ENCODE measurements at places on chromosomes 12 and 14.

DNA sequence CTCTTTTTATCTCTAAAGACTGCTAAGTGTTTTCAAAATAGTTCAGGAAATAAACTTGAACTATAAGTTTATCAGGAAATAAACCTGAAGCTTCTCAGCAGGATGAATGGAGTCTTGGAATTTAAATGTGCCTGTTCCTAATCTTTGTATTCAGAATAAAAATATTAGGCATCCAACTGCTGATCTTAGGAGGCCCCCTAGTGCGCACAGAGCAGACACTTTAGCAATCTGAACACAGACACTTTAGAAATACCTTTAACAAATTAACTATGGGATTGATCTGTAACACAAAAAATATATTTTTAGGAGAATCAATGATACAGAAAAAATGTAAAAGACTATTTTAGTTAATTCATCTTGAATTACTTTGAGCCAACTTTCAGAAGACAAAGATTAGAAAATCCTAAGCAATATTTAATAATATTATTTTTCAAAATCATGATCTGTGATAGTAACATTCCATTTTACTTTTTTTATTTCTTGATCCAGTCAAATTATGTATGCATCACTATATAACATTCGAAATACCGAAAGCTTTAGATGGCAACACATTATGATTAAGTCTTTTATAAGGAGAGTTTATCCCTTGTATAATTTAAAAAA is 80.9 kb downstream of the SLC41A2 start:
- DNase-seq: peak; percentile 2

- DNase-seq: no peak
Observed at GRCh38 chr12:105600911-105601545, 270.5 kb downstream of the C12orf75 start.

DNA sequence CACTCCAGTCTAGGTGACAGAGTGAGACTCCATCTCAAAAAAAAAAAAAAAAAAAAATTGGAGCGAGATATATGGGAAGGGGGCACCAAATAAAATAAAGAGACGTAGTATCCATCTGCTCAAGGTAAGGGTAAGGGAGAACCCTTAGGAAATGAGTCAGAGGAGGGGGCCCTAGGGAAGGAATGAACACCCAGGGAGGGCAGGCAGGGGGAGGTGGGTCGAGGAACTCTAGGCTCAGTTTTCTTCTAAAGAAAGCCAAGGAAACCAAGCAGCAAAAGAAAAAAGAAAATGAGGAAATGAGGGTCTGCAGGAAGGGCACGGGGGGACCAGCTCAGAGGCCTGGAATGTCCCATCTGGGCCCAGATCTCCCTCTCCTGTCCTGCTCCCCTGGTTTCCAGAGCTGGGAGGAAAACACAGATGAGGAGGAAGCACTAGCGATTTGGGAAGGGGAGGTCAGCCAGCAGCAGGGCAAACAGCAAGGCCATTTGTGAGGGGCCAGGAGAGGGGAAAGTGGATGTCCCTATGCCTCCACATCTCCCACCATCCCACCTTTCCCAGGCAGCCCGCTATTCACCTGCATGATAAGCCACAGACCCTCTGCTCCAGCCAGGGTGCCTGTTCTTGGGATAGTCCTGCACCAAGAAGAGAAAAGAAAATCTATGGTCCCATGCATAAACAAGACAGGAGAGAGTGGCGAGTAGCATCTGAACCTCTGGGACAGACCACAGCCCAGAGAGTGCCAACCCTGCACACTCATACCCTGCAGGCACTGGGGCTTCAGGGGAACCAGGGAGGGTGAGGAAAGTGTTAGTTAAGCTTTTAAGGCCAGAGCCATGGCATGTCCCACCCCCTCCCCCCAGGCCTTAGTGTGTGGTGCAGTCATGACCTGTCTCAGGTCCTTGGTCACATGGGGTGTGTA is 11.9 kb downstream of the SPRYD3 start:
- DNase-seq: no peak

- no peak for DNase-seq
Observed at GRCh38 chr14:31235462-31235861, 27.9 kb upstream of the HECTD1 start.

GRCh38 chr12:114982760-114983159 is 298.8 kb upstream of the TBX3 start:
- DNase-seq: no peak

GRCh38 chr12:79324571-79324970 is 366.2 kb downstream of the PAWR start:
- no peak for DNase-seq

- DNase-seq: no peak
Observed at GRCh38 chr14:64638625-64639024, 65.6 kb upstream of the PLEKHG3 start.

- no peak for DNase-seq
Observed at GRCh38 chr12:44873898-44874297, 2.2 kb downstream of the NELL2 start.

DNA sequence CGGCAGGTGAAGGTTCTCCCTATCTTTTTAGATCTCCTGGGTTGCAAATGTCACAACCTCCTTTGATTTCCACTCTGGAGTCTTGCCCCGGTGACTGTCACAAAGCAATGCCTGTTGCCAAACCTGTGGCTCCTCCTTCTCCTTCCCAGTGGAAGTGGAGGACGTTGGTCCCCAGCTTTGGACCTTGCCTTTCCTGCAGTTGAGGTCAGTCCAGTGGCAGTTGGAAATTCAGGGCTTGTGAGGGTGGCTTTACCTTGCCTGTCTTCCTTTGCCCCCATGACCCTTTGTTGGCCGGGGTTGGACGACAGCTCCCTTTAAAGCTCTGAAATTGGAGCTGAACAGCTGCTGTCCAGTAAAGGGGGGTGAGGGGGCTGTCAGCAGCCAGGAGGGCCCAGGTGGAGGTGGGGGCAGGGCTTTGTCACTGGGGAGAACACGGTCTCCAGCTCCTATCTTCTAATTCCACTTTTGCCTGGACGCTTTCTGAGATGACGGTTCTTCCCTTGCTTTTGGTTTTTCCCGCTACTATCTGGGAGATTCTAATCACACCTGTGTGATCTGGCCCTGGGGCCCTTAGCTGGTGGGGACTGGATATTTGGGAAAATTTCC is 4.1 kb downstream of the TEAD4 start:
- no peak for DNase-seq

GRCh38 chr14:75044322-75044721 is 6.9 kb downstream of the MLH3 start:
- DNase-seq: no peak

- DNase-seq: no peak
Observed at GRCh38 chr14:37091651-37092050, 80.8 kb downstream of the SLC25A21 start.

- no peak for DNase-seq
Observed at GRCh38 chr12:112169966-112170365, 44.6 kb downstream of the TRAFD1 start.

- no peak for DNase-seq
Observed at GRCh38 chr14:30519961-30520360, 39.0 kb upstream of the G2E3 start.

DNA sequence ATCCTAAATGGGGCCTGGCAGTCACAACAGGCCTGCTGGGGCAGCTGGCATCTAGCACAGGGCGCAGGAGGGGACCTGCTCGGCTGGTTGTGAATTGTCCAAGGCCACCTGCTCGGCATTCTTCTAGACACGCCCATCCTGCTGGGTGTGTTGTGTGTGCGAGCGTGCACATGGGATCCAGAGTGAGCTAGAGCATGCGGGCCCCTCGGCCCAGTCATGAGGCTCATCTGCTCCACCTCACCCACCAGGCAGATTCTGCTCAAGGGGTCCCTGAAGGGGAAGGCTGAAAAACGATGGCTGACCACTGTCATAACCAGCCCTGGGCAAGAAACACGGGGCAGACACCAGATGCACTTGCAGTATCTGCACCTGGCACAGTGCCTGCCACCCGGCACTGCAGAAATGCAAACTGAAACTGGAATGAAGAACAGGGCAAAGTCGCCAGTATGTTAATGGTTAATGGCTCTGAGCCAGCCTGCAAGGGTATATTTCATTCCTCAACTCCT is 31.8 kb downstream of the MAX start:
- peak; percentile 61 for DNase-seq

- DNase-seq: no peak
Observed at GRCh38 chr14:61401461-61401860, 80.1 kb downstream of the PRKCH start.

- no peak for DNase-seq
Observed at GRCh38 chr14:45673420-45673819, 420.4 kb upstream of the MIS18BP1 start.

DNA sequence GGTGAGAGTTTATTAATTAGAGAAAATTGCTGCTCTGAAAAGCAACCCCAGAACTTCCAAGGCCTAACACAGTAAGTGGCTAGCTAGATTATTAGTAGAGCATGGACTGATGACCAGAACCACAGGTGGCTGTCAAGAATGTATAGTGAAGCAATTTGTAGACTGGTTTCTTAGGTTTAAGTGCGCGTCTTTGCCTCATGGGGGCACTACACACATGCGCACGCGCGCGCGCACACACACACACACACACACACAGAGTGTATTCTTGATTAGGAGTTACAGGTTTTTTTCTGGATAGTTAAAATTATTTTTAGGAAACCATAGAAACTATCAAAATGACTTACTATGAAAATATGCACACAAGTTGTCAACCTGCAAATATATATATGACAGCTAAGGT is 66.5 kb downstream of the BHLHE41 start:
- no peak for DNase-seq

DNA sequence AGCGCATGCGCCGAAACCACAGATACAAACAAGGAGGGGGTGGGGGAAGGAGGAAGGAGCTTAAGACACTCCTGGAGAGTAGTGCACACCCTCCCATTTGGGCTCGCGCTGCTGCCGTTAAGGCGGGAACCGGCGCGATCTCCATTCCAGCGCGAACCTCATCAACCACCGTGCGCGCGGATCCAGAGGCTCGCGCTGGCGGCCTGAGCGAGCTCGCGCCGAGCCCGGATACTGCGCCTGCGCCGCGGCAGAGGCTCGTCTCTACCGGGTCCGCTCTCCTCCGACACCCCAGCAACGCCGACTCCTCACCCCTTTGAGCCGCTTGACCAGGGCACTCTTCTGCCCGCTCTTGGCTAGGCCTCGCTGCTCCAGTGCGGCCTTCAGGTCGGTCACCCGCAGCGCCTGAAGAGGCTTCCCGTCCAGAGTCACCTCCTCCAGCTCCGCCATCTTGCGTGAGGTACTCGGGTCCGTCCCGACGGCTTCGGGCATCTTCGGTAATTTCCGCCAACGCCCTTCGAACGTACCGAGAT is at the start of gene ACIN1:
Gene ACIN1 (minus strand): TSS at position 471 of the 530 bp plus-strand sequence. CDS start 24 bp downstream, at position 447.
- no peak for DNase-seq

DNA sequence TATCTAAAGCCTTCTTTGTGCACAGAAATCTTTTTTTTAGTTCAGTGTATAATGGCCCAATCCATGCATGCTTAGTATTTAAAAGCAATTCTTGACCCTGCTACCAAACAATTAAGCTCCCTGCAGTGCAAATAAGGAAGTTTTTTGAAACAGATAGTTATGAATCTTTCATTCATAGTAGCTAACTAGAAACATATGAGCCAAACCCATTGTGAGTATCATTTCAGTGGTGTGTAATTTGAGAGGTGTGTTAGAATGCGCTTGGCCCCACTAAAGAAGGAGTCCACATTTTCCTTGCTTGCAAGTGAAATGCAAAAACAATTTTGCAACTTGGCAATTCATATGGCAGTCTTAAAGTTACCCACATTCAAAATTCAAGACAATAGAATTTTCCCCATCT is 14.4 kb downstream of the EPS8 start:
- peak; percentile 26 for DNase-seq

DNA sequence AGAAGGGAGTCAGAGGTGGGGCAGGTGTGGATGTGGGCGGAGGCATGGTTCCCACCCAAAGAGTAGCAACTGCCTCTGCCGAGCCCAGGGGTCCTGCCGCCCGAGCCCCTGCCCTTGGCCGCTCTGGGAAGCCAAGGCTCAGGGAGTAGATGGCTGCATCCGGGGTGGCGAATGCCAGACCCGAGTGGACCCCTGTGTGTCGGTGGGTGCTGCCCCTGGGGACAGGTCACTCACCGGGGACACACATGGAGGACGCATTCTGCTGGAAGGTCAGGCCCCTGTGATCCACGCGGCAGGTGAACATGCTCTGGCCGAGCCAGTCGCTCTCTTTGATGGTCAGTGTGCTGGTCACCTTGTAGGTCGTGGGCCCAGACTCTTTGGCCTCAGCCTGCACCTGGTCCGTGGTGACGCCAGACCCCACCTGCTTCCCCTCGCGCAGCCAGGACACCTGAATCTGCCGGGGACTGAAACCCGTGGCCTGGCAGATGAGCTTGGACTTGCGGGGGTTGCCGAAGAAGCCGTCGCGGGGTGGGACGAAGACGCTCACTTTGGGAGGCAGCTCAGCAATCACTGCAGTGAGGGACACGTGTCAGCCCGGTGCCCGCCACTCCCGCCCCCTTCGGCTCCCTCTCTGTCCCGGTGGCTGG is 329.0 kb downstream of the TMEM121 start:
- DNase-seq: no peak

DNA sequence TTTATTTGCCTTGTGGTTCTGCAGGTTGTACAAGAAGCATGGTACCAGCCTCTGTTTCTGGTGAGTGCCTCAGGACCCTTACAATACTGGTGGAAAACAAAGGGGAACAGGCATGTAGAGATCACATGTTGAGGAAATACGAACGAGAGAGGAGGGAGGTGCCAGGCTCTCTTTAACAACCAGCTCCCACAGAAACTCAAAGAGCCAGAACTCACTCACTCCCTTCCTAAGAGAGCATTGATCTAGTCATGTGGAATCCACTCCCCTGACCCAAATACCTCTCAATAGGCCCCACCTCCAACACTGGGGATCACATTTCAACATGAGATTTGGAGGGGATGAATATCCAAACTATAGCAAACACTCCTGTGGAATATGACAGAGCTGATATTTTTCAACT is 938.0 kb downstream of the GALC start:
- no peak for DNase-seq

- no peak for DNase-seq
Observed at GRCh38 chr14:20998139-20998538, 954 bp upstream of the SLC39A2 start.

DNA sequence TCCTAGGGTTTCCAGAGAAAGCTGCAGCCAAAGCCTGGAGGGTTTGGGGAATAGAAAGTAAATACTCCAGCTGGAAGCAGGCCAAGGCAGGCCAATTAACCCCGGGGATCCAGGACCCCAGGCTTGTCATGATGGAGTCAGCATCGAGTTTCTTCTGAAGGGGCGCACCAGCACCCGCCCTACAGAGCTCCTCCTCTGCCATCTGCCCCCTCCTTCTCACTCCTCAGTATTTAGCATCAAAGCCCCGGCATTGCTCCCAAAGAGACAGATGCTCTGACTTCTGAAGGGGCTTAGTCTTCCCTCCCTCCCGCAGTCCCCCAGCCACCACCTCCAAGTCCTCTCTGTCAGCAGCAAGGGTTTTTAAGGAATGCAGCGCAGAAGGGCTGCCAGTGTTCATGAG is 285.1 kb upstream of the NOS1 start:
- no peak for DNase-seq

- DNase-seq: no peak
Observed at GRCh38 chr14:91229743-91230200, 14.7 kb downstream of the GPR68 start.

DNA sequence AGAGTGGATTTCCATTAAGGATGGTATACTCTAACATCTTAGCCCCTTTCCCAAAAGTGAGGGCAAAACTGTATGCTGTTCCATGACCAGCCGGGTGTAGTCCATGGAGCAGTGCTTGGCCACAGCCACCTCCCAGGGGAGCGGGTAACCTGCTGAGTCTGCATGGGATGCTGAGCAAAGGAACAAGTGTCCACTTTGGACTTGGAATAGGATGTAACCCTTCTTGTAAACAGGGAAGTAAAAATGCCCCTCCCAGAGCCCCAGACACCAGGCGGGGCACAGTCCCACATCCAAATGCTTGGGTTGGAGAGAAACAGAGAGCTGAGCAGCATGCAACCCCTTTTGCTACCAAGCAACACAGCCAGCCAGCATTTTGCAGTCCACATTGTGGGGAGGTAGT is 65.6 kb downstream of the ACTN1 start:
- no peak for DNase-seq
